ENCODE measurements at places on chromosomes 13 and 19.

DNA sequence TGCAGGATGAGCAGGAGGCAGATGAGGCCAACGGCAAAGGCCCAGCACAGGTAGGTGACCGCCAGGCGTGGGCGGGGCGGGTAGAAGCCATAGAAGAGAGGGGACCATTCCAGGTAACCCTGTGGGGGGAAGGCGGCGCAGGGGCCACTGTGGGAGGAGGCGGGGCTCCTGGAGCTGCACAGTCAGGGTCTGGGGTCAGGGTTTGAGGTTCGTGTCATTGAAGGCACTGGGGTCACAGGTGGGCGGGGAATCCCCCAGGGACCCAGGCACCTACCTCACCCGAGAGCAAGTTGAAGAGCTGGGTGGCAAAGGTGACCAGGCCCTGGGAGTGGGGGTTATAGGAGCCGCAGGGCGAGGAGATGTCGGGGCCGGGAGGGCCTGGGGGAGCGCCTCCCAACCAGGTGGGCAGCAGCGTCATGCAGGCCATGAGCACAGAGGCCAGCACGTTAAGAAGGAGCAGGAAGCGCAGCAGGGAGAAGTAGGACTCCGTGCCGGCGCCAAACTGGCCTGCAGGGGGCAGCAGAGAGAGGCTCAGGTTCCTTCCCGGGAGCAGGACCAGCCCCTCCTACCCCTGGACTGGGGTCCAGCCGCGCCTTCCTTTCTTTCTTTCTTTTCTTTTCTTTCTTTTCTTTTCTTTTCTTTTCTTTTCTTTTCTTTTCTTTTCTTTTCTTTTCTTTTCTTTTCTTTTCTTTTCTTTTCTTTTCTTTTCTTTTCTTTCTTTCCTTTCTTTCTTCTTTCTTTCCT, 4.6 kb downstream of the TMC4 start:
- DNase-seq = peak; percentile 62

- no peak for DNase-seq
Observed at GRCh38 chr19:17370026-17370587, 7.0 kb downstream of the PLVAP start.

- no peak for DNase-seq
Observed at GRCh38 chr13:99015606-99016490, 38.0 kb upstream of the DOCK9 start.

DNA sequence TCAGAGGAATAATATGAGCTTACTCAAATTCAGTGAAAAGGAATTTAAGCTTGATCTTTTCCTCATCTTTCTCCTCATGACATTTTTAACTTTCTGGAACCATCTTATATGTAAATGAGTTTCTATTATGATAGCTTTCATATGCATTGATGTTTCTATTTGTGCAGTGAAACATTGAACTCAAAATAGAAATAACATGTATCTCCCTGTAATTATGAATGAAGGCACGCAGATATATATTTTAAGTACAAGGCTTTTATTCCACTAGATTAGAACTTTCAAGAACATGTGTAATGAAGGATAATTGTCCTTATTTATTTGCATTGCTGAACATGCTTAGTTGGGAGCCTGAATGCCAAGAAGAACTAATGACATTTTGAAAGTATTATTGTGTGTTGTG, 1391.7 kb upstream of the MIR17HG start:
- DNase-seq = no peak

- peak; percentile 8 for DNase-seq
Observed at GRCh38 chr19:44602081-44602480, 11.3 kb upstream of the IGSF23 start.

DNA sequence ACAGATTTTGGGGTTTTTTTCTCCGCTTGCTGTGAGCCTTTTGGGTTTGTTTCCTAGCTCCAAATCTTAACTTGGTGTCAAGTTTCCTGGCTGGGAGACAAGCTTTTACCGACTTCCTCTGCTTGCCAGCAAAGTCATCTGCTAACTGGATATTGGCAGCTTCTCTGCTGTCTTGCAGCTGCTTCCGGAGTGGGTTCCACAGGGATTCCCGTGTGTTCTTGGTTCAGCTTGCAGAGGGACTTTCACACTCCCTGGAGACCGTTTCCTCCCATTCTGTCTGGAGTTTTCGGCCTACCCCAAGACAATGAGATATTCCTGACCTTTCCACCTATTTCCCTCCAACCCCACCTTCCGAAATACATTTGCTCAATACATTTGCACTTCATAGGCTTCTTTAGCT, 2.2 kb upstream of the COLGALT1 start:
- peak; percentile 25 for DNase-seq

- no peak for DNase-seq
Observed at GRCh38 chr13:46643165-46643777, 90.3 kb downstream of the LRCH1 start.

DNA sequence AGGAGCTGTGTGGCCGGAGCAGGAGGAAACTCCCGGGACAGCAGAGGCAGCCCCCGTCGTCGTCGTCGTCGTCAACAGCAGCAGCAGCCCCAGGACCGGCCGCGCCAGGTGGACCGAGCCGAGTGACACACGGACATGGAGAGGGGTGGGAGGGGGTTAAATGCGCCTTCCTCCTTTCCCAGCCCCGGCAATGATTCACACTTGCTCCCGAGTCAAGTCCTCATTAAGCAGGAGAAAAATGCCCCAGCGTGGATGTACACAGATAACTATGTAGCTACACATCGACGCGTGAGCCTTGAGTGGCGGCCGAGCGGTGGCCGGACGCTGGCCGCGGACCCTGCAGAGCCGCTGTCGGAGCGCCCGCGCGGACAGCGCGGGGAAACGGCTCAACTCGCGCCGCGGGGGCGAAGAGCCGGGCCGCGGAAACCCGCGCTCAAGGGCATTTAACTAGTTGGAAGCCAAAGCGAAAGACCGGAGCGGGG, 645 bp downstream of the UBL3 start:
- DNase-seq = no peak

DNA sequence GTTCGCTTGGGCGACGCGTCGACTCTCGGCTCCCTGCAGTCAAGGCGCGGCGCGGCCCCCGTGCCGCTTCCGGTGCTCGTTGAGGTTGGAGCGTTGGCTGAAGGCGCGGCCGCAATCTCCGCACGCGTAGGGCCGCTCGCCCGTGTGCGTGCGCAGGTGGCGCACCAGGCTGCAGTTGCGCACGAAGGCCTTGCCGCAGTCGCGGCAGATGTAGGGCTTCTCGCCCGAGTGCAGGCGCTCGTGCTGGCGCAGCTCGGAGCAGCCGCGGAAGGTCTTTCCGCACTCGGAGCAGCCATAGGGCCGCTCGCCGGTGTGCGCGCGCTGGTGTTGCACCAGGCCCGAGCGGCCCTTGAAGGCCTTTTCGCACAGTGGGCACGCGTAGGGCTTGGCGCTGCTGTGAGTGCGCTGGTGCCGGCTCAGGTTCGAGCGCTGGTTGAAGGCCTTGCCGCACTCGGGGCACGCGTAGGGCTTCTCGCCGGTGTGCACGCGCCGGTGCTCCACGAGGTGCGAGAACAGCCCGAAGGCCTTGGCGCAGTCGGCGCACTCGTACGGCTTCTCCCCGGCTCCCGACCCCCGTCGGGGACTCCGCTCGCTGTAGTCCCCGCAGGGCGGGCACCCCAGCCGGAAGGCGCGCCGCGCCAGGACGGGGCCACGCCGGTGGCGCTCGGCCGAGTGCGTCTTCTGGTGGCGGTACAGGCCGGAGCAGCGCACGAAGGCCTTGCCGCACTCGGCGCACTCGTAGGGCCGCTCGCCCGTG, 5.3 kb upstream of the ZNF497 start:
- DNase-seq = no peak

DNA sequence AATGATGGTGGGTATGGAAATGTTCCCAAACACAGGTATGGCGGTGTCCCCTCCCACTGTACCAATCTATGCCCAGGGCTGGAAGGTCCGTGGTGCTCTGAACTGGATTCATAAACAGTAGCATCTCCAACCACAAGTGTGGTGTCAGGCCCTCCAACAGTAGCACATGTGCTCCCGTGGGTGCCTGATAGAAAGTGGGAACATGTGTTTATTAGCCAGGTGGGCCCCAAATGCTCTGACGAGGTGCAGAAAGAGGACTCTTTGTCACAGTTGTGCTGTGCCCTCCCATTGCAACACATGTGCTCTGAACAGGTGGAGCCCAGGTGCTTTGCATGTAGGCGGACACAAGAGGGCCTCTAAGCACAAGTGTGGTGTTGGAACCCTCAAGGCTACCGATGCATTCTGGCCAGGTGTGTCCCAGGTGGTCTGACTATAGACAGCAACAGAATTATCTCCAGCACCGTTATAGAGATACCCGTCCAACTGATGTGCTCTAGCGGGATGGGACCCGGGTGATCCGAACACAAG, 75.4 kb upstream of the ZNF30 start:
- DNase-seq = no peak

DNA sequence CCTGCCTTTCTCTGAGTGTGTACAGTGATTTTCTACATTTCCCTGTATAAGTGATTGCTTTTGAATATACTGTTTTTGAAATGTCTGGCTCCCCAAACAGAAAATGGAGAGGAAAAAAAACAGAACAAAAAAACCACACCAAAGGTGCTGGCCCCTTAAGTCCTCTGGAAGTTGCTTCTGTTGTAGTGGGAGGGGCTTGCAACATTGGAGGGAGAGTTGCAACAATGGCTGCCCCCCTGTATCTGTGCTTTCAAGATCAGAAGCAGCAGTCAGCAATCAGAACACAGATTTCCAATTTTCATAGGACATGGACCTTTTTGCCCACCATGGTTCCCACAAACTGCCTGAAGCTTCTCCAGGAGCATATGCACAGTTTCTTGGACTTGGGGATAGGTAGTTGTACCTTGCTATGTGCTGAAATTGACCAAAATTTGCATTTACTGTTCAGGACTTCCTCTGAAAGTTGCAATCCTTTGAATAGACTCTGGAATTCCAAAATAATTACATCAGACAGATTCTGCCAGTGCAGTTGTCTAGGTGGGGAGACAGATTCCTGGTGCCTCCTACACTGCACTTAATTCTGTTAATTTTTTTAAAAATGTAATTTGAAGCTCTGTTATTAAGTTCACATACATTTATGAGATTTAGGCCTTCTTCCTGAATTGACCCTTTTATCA, 13.8 kb downstream of the BIVM start:
- DNase-seq = no peak

- no peak for DNase-seq
Observed at GRCh38 chr13:45851171-45851921, at the start of gene SIAH3. TSS of gene SIAH3 (minus strand) at chr13:45851753. CDS start at chr13:45851629, 124 bp downstream.

- no peak for DNase-seq
Observed at GRCh38 chr13:23767838-23768237, 121.4 kb downstream of the MIPEP start.

DNA sequence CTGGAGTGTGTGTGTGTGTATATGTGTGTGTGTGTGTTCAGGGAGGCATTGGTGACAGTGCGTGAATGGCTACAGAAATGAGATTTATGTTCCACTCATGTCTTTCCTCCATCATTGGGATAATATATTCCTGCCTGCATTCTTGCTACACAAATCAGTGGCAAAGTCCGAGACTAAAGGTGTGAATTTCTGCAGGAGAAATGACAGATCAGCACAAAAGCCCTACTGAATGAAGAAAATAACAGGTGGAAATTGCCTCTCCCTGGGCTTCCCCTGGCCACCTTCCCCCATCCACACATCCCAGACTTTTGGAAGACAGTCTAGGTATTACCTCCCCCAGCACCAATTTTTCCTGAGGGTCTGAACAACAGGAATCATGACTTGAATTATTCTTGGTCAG, 10.1 kb downstream of the SIGLEC6 start:
- no peak for DNase-seq

DNA sequence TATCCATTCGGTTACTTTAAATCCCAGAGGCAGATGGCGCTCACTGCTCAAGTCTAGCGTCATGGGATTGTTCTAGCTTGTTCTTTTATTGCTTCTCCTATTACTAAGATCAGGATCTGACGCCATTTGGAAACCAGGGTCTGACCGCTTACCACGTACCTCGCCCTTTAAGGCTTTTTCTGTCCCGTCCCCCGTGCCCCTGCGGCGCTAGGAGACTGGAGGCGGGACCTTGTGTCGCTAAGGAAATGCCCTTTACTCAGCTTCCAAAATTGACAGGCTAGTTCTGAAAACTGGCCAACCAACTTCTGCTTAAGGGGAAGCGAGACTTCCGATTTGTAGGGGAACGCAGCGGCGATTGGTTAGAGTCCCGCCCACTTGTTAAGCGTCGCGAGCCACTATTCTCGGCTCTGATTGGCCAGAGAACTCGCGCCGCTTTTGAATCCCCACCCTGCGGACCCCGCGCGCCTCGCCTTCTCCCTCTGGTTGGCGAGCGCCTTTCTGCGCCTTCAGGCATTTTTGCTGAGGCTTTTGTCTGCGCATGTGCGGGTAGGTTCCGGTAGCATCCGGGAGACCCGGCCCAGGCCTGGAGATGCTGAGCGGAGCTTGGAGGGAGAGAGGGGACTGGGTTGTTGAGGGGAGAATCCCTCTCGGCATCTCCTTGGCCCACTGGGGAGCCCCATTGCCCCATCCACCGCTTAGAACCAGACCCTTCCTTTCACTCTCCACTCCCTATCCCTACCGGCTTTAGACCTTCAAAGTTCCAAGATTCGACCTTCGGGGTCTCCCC, 3.9 kb upstream of the C19orf84 start:
- peak; percentile 19 for DNase-seq

GRCh38 chr13:94759120-94759728, 46.9 kb upstream of the SOX21 start:
- no peak for DNase-seq

DNA sequence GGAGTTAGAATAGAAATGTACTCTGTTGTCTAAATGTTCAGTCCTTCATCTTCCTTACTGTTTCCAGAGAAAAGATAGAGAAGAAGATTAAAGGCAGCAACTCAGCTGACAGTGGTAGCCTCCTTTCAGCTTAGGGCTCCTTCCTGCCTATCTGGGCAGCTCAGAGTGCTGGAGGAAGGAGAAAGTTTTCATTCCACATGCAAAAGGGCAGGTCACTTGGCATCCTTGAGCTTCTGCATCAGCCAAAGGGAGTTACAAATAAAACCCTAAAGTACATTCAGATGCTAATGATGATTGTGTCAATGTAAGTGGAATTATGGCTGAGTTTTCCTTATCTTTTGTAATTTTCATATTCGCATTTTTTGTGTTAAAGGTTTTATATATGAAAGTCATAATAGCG, 58.9 kb downstream of the ESD start:
- no peak for DNase-seq

DNA sequence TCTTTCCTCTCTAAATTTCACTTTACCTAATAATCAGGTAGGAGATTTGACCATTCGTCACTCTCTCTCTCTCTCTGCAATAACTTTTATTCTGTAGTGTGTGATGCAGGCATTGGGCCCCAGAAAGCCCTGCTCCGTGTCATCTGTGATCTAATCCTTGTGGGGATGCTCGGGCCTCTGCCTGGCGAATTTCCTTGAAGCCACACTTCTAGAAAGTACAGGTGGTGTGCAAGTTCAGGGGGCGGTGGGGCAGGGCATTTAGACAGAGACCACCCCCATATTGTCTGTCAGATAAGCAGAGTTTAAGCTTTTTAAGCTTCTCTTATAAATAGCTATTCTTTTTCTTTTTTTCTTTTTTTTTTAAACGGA, 53.4 kb upstream of the GPR12 start:
- no peak for DNase-seq

DNA sequence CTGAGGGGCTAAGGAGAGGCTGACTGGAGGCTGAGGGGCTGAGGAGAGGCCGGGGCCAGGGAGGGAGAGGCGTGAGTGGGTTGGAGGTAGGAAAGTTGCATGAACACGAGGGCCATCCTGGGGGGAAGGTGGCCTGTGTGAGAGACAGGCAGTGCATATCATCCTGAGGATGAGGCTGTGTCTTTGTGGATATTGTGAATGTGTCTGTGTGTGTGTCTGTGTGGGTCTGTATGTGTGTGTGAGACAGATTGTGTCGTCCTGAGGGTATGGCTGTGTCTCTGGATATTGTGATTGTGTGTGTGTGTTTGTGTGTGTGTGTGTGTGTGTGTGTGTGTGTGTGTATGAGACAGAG, 422 bp downstream of the ZNF71 start:
- no peak for DNase-seq

- DNase-seq = no peak
Observed at GRCh38 chr19:10553943-10554381, 10.3 kb downstream of the ATG4D start.
